Daoy (cell line): ENCODE measurements at places on chromosomes 6 and 20.

DNA sequence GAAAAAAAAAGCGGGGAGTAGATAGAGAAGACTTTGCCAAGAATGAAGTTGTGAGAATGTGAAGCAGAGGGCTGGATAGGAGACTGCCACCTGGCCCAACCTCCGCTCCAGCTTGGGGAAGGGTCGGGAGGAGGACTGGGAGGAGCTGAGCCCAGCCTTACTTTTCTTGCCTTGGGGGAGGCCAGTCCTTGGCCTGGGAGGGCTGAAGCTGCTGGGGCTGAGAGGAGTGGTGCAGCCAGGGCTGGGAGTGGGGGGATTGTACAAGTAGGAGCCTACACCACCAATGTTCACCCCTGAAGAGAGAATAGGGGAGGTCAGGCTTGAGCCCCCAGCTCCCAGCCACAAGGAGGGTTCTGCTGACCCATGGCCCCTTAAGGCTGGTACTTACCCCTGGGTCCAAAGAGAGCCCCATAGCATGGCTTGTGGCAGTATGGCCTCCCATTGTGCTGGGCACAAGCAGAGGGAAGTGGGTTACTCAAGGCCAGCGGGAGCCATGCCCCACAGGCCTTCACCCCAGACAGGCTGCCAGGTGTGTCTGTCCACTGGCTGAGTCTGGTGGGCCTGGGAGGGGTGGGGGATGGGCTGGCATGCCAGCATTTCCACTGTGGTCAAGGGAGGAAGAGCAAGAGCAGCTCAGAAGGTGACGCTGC lies 1.1 kb downstream of the CRIP3 start:
- DNase-seq = no peak

- DNase-seq = peak; percentile 77
Observed at GRCh38 chr6:11094411-11094851, 797 bp downstream of the SMIM13 start.

DNA sequence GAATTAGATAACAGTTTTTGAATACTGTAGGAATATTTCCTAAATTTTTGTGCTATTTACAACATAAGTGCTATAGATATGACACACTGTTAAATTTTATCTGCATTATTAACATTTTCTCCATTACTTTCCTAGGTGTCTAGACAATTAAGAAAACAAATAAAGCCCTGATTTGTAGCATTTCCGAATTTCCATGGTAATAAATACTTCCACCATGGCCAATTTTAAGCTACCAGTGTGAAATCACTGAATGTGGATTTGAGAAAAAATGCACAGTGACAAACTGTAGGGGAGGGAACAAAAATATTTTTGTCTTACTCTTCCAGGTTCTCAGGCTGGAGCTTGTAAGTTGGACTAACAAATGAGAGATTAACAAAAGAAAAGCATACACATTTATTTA lies 27.9 kb downstream of the LIN28B start:
- DNase-seq = no peak

- no peak for DNase-seq
Observed at GRCh38 chr6:37088897-37089296, 81.1 kb upstream of the PIM1 start.

DNA sequence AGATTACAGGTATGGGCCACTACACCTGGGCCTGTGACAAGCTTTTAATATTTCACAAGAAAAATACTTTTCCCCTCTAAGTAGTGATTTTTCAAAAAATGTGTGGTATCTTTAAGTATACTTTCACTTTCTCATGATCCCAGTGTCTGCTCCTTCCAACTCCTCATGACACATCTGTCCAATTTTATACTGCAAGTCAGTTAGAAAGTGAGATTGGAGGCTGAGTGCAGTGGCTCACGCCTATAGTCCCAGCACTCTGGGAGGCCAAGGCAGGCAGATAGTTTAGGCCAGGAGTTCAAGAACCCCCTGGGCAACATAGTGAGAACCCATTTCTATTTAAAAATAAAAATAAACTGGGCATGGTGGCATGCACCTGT lies 20.2 kb downstream of the PIM1 start:
- no peak for DNase-seq

- no peak for DNase-seq
Observed at GRCh38 chr6:15553736-15554294, 109.0 kb downstream of the DTNBP1 start.

DNA sequence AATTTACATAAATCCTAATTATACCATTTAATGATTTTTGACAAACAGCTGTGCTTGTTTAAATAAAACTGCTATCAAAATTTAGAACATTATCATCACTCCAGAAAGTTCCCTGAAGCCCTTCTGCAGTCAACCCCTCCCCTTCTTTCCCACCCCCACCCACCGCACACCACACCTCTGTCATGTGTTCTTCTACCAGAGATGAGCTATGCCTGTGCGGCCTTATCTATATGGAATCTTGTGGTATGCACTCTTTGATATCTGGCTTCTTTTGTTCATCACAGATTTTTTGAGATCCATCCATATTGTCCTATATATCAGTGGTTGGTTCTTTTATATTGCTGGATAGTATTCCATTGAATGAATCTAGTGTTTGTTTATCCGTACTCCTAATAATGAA lies 7.2 kb downstream of the MYLIP start:
- no peak for DNase-seq

GRCh38 chr20:25408890-25409289 lies 1.4 kb downstream of the GINS1 start:
- DNase-seq = no peak

- no peak for DNase-seq
Observed at GRCh38 chr6:17225767-17226630, 55.2 kb upstream of the RBM24 start.

DNA sequence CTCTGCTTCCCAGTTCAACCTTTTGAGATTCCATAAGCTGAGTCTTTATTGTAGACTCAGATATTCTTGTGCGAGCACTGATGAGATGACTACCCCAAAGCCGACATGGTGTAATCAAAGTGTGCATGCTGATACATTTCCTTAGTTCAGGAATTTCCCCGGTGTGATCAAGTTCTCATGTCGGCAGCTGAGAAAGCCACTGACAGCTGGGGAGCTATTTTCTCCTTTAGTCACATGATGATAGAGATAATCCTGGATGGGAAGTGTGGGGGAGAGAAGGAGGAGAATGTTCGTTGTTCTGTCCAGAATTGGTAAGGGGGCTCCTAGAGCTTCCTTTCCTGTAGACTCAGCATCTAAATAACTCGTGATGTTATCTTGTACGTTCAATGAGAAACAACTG lies 7.7 kb upstream of the CAP2 start:
- peak; percentile 71 for DNase-seq

DNA sequence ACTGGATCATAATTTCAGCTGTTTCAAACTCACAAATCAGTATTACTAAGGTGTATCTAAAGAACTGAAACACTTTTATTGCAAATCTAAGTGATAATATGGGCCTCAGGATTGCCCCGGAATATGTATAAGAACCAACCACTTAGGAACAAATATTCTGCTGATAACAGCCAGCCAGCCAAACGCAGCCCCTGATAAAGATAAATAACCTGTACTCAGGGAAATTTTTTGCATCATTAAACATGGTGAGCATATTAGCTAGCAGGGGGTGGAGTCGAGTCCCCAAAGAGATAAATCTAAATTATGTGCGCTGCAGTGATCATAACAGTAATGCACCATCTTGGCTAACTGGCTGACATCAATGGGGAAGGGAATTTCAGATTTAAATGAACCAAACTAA lies 410.2 kb upstream of the MAP3K7 start:
- DNase-seq = no peak

- no peak for DNase-seq
Observed at GRCh38 chr6:52106994-52107393, 19.6 kb upstream of the PKHD1 start.
